ENCODE measurements at places on chromosomes 2 and 18. TPM values are rescaled to one million over a fixed set of nuclear protein-coding genes. Genes with fewer than 3 reads are reported as not detected.

Gene NT5C1B
- total RNA-seq: not detected

Gene BOD1L2
- total RNA-seq: 0.59 TPM

Gene SELENOI
- 77.1 TPM for total RNA-seq

Gene IMPA2
- 60.4 TPM for total RNA-seq

Measured in endodermal cell (in vitro differentiated cells).